Cardiac septum (tissue), 1 donor: ENCODE measurements at places on chromosomes 5 and 9. TPM values are rescaled to one million over a fixed set of nuclear protein-coding genes. Genes with fewer than 3 reads are reported as not detected.
A peak's percentile ranks its signal among the peaks of the same experiment; 100 is the strongest.

GRCh38 chr5:149519601-149520000 is 31.6 kb downstream of the CSNK1A1 start:
- DNase-seq = no peak

DNA sequence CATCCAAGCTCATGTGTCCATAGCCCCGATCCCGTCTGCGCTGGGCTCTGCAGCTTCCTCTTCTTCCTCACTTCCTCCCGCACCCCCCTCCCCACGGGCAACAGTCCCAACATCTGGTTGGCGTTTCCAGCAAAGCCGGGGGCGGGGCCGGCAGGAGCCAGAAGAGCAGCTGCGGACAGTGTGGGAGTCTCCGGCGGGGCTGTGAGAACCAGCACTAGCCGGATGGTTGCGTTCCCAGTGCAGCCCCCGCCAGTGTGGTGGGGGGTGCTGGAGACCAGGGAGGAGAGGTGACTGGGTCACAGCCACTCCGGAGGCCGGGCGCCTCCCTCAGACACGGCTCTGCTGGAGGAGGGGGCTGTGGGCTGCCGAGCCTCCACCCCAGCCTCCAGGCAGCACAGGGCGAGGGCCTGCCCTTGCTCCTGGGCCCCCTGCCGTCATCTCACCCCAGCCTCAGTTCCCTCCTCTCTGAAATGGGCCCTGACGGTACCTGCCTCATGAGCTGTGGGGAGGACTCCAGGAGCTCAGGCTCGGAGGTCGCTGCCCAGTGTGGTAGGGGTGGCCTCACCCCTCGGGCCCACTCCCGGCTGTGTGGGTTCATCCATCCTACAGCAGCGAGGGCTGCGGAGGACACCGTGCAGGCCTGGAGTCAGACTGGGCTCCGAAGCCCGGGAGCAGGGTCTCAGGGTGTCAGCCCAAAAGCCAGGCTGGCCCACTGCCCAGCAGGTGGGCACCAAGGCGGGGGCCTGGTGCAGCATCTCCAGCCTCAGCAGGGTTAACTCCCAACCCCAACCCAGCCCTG is 41.5 kb upstream of the NOTCH1 start:
- peak; percentile 91 for DNase-seq

DNA sequence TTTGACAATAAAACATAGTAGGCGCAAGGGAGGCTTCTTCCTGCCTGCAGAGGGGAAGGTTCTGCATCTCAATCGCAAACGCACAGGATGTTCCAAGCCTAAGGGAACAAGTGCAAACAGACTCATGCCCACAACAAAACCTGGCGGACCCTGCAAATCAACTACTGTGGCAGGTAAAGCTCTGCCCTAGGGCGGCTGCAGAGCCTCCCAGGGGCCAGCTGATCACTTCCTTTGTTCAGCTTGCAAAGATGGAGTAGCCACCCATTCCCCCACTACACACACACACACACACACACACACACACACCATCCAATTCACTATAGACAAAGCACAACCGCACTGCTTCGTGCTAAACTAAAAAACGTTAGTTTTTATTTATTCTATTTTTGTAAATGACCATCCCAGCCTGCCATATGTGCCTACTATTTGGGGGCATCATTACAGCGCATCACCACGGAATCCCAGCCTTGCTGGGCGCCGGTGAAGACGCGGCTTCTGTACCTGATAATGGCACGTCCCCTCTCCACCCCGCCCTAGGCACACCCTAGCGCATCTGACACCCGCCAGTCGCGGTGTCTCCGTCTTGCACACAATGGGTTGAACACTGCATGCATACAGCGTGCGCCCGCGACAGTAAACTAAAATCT is 57.6 kb downstream of the DPYSL3 start:
- DNase-seq = no peak

GRCh38 chr5:118076490-118076889 is 911.9 kb downstream of the DTWD2 start:
- DNase-seq = no peak

GRCh38 chr5:76652809-76653414 is 29.7 kb upstream of the F2RL2 start:
- DNase-seq = no peak

- peak; percentile 63 for DNase-seq
These were observed 29.6 kb upstream of the BOD1 start for GRCh38 chr5:173645890-173646574.

GRCh38 chr9:83313781-83314180 is 224.4 kb downstream of the FRMD3 start:
- DNase-seq = no peak

DNA sequence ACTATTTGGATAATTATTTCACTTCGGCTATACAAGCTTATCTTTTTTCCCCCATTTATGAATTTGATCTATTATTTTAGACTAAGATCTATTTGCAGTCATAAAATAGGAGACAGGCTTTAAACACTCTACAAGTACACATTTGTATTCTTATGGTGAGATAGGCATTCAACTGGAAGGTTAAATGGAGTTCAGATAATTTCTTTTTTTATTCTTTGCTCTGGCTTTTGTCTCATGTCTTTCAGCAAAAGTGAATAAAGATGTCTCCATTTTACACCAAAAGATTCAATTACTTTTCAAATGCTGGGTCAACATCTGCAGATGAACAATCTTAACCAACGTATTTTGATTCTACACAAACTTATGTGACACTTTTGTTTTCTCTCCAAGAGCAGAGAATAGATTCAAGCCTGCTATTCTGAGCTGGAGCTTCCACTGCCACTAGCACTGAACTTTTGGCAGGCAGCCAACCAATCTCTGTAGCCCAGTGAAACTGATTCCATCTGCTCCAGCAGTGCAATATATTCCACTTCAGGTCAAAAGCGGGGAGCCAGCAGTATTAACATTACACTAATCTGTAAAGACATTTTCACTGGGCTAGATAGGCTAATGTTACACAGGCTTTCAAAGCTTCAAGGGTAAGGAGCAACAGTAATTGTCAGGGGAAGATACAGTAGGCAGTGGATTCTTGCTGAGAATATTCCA is 452.0 kb upstream of the ZNF608 start:
- peak; percentile 85 for DNase-seq

GRCh38 chr9:13158986-13159385 is 120.5 kb downstream of the MPDZ start:
- no peak for DNase-seq

DNA sequence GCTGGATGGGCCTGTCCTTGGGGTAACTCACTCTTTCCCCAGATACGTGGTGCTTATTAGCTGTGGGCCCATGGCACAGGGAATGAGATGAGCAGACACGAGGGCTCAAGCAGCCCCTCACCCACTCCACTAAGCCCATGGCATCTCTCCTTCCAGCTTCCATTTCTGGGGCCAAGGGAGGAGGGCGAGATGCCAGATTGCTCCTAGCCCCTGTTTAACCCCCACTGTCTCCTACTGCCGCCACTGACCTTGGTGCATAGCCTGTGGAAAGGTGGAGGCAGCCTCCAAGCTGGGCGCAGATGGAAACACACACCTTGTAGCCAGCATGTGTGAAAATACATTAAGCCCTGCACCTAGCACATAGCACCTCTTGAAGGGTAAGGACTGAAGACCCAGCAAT is 167.6 kb downstream of the FSTL4 start:
- DNase-seq = no peak

GRCh38 chr5:127011153-127011552 is 19.2 kb downstream of the MARCHF3 start:
- DNase-seq = no peak

GRCh38 chr5:74174366-74174765 is 466.2 kb downstream of the ENC1 start:
- no peak for DNase-seq

DNA sequence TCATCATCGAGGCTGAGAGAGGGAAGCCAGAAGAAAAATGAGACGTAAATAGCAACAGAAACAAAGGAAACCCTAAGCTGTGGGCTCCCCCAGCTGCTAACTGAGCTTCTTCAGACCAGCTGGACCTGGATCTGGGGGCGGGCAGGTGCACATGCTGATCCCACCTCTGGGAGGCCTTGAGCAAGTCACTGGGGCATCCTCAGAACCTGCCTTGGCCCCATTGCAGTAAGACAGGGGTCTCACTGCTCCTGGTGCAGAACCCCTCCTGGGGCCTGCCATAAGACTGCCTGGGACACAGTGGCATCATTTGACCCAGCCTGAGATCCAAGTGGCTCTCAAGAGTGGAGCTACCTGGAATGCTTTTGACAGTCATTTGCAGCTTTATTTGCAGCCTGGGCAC is 77.4 kb downstream of the PHF2 start:
- no peak for DNase-seq

- no peak for DNase-seq
These were observed 135.3 kb upstream of the RPS23 start for GRCh38 chr5:82413302-82414040.

- no peak for DNase-seq
These were observed 104.4 kb upstream of the SREK1 start for GRCh38 chr5:66039701-66040100.

DNA sequence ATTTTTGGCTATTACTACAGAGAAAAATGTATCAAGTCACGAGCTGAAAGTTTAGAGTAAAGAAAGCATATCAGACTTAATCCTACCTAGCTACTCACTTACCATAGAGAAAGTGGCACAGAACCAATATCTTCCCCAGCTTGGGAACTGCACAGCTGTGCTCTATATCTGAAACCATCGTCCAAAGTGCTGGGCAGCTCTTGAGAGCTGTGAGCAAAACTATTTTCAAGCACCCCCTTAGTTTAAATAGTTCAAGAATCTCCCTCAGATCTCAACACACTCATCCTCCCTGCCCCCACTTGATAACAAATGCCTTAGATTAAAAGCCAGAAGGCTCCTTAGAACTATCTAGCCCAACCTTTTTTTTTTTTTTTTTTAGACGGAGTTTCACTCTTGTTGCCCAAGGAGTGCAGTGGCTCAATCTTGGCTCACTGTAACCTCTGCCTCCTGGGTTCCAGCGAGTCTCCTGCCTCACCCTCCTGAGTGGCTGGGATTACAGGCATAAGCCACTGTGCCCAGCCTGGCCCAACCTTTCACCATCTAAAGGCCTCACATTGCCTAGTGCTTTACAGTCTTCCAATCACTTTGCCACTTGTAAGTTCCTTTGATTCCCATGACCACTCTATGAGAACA is 94.2 kb upstream of the APC start:
- no peak for DNase-seq

DNA sequence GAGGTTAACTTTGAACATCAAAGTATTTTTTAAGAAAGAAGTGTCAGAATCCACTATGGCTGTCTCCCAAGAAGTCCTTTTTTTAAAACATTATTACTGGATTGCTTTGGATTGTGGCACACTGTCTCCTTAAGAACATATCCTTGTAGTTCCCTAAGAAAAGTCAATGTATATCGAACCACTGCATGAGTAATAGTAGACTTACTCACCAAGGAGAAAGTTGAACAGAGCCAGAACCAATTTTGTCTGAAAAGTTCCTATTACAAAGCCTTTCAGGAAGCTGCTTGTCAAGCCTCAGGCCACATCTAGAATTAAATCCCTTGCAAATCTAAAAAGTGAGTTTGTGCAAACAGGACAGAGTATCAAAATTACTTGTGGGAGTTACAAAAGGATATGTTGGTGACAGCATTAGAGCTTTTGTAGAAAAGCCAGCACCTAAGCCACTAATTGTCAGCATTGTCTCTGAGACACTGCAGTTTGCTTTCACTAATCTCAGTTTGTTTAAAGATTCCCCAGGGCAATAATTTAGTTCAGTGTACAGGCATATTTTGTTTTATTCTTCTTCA is 195.4 kb downstream of the MPDZ start:
- DNase-seq = no peak

- DNase-seq = no peak
These were observed 277.8 kb upstream of the ADRA1B start for GRCh38 chr5:159638481-159638880.

GRCh38 chr5:35281613-35282012 is 51.3 kb upstream of the PRLR start:
- no peak for DNase-seq

GRCh38 chr9:72794946-72795345 is 157.9 kb downstream of the ALDH1A1 start:
- DNase-seq = no peak

DNA sequence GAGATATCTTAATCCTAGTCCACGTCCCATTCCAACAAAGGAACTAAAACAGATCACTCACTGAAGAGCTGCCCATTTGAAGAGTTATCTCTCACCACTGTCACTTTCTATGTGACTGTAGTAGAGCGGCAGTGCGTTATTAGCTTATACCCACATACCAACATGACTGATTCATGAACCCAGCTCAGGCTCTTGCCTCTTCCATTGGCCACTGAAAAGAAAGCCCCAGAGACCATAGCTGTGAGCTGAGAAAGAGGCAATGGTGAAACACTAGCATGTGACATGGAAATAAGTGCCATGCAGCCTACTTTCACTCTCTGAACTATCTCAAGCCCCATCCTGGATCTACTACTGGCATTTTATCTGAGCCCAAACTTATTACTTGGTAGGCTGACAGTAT is 151.7 kb upstream of the MOCS2 start:
- no peak for DNase-seq

DNA sequence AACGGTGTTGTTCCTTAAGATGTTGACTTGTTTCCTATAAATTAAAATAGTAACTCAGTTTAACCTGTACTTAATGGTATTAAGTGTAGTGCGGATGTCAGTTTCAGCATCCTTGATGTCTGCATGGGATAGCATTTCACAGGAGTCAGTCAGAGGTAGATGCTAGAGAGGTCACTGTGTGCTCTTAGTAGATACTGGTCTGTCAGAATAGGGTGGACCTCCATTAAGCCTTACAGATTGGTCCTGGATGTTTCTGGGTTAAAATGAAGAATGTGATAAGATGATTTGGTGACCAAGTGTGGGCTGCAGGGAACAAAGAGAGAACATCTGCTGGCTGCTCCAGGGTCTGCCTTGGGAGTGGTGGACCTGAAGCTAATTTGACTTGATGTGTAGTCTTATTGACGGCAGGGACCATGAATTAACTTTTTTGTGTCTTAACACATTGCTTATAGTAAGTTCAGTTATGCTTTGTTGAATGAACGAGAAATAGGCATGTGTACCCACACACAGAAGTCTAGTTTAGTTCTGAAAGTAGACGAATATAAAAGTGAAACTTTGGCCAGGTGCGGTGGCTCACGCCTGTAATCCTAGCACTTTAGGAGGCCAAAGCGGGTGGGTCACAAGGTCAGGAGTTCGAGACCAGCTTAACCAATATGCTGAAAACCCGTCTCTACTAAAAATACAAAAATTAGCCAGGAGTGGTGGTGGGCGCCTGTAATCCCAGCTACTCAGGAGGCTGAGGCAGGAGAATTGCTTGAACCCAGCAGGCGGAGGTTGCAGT is 12.5 kb downstream of the RAB24 start:
- DNase-seq = no peak

GRCh38 chr9:14992081-14992480 is 81.9 kb upstream of the FREM1 start:
- DNase-seq = no peak

The BTNL3 gene
- total RNA-seq = not detected

The PKD2L2 gene
- 0.62 TPM for total RNA-seq

The PCDHAC2 gene
- 0.67 TPM for total RNA-seq

The PPP3R2 gene
- not detected for total RNA-seq

The FOXD4L4 gene
- not detected for total RNA-seq

The GLDC gene
- total RNA-seq = 0.11 TPM

The PRR16 gene
- 18.1 TPM for total RNA-seq

The AGXT2 gene
- total RNA-seq = not detected

The ASPN gene
- 30.3 TPM for total RNA-seq

The OR2Y1 gene
- not detected for total RNA-seq

The CRAT gene
- 68.1 TPM for total RNA-seq

The OLFM1 gene
- total RNA-seq = 8.6 TPM

The EPB41L4B gene
- total RNA-seq = 1.5 TPM

The DPH7 gene
- 21.2 TPM for total RNA-seq
